ENCODE measurements at places on chromosomes 13 and 19.
A peak's percentile ranks its signal among the peaks of the same experiment; 100 is the strongest.

- no peak overlapping the region for H3K4me3 ChIP-seq
- peaks cover 15% of the 10 kb centered on the region for H3K27me3 ChIP-seq
- no peaks in the 10 kb centered on the region for H3K36me3 ChIP-seq
- H3K4me1 ChIP-seq = no peaks in the 10 kb centered on the region
Observed at GRCh38 chr19:54577334-54577733, 3.7 kb downstream of the LILRA2 start.

DNA sequence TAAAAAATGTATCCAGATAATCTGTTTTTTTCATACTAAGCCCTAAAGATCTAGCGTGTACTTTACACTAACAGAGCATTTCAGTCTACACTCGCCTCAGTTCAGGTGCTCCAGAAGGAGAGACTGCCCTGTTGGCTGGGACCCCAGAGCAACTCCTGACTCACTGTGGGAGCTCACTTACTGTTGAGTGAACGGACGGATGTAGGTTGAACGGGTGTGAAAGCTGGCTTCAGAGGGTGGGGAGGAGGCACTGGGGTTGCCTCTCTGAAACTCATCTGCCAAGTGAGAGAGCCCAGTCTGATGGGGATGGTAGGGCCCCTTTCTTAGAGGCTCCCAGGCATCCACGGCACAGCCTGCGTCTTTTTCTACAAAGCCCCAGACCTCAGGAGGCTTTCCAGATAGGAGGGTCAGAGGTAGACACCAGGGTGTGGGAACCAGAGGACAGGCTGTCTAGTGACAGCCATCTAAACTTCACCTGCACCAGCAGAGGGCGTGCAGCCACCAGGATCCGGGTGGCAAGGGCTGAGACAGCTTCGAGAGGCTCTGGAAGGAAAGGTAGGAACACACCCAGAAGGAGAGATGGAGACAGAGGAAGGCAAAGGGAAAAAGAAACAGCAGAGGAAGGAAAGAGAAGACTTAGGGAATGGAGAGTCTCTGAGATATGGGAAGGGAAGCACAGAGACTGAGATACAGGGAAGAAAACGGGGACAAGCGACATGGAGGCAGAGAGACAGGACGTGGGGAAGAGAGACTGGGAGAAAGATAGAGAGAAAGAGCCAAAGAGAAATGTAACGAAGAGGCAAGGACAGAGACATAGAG lies 3.7 kb downstream of the KASH5 start:
- no peak overlapping the region for H3K4me3 ChIP-seq
- no peak overlapping the region for H3K27ac ChIP-seq
- DNase-seq = peak; percentile 76
- H3K4me1 ChIP-seq = peaks cover 5% of the 10 kb centered on the region
- H3K27me3 ChIP-seq = peaks cover 18% of the 10 kb centered on the region

- H3K4me1 ChIP-seq = no peaks in the 10 kb centered on the region
- no peak overlapping the region for H3K4me3 ChIP-seq
- H3K27me3 ChIP-seq = peaks cover 3% of the 10 kb centered on the region
- H3K27ac ChIP-seq = no peak overlapping the region
Observed at GRCh38 chr19:16931306-16931705, 42.5 kb downstream of the F2RL3 start.

DNA sequence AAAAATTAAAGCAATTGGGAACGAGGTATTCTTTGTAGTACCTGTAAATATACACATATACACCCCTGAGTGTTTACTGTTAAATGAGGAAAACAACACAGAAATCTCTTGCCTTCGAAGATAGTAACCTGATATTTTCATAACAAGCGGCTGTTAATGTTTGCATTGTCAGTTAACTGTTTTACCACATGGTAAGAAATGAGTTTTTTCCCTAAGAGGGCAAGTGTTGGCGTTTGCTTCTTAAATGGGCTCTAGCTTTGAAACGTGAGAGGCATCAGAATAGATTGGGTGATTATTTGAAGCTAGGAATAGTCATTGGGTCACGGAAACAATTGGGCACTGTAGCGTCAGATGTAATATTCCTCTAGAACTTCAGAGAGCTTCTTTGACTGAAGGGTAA lies 22.0 kb upstream of the UPF3A start:
- no peak overlapping the region for H3K4me3 ChIP-seq
- peaks cover 34% of the 10 kb centered on the region for H3K36me3 ChIP-seq
- no peak overlapping the region for H3K27ac ChIP-seq
- H3K4me1 ChIP-seq = peaks cover 4% of the 10 kb centered on the region
- DNase-seq = no peak

- no peak for DNase-seq
- no peaks in the 10 kb centered on the region for H3K4me1 ChIP-seq
- peaks cover 4% of the 10 kb centered on the region for H3K27me3 ChIP-seq
- peaks cover 44% of the 10 kb centered on the region for H3K36me3 ChIP-seq
- H3K27ac ChIP-seq = no peak overlapping the region
- H3K4me3 ChIP-seq = no peak overlapping the region
Observed at GRCh38 chr19:19009951-19010350, 23.4 kb downstream of the SUGP2 start.

DNA sequence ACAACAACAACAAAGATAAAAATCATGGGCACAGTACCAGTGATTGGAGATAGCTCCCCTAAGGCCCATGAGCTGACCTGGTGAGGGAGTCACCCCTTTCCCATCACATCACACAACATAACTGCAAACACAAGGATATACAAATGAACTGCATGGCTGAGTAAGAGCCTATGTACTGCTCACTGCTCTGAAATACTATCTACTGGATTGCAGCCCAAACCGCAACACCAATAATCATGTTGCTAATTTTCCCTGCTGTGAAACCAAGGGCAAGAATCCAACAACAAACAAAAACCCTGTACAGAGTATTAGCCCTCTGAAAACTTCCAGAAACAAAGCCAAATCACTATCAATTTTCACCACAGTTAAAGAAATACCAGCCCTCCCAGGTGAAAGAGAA lies 1893.2 kb downstream of the PCDH9 start:
- H3K4me3 ChIP-seq = no peak overlapping the region
- no peak for DNase-seq
- no peak overlapping the region for H3K27ac ChIP-seq
- peaks cover 7% of the 10 kb centered on the region for H3K4me1 ChIP-seq
- peaks cover 2% of the 10 kb centered on the region for H3K27me3 ChIP-seq

DNA sequence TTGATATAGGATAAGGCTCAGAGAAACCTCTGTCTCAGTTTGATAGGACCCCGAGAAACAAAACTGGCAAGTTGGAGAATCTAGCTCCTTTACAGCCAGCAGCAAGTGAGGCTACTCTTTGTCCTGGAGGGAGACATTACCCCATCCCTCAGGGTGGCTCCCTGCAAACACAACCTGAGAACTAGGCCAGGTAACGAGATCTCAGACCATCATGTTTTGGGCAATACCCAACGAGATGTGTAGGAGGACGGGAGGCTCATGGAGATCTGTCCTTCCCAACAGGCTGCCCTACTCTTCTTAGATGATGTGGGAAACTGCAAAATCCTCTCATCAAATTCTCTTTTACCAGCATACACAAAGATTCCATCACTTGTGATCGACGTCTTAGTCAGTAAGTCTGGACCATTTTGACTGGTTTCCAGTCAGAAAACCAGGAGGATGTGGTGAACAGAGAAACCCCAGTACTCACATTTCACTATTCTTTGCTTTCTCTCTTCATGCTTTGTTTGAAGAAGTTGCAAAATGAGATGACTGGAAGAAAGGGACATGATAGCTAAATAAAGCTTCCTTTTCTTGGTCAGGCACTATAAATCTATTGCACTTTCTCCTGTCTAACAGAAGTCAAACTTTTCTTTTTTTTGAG lies 6.0 kb upstream of the CTU1 start:
- no peak overlapping the region for H3K4me3 ChIP-seq
- no peak for DNase-seq
- H3K27ac ChIP-seq = no peak overlapping the region
- no peaks in the 10 kb centered on the region for H3K36me3 ChIP-seq
- no peaks in the 10 kb centered on the region for H3K4me1 ChIP-seq

- H3K27ac ChIP-seq = no peak overlapping the region
- H3K4me1 ChIP-seq = no peaks in the 10 kb centered on the region
- H3K4me3 ChIP-seq = no peak overlapping the region
- DNase-seq = no peak
- no peaks in the 10 kb centered on the region for H3K27me3 ChIP-seq
Observed at GRCh38 chr13:73741742-73742141, 392.5 kb downstream of the KLF12 start.

GRCh38 chr19:52599241-52599640 lies 29.2 kb downstream of the ZNF701 start:
- no peak for DNase-seq
- H3K27me3 ChIP-seq = peaks cover 7% of the 10 kb centered on the region
- H3K4me1 ChIP-seq = peaks cover 6% of the 10 kb centered on the region
- no peak overlapping the region for H3K4me3 ChIP-seq
- peaks cover 36% of the 10 kb centered on the region for H3K36me3 ChIP-seq

GRCh38 chr19:52778811-52779210 lies 7.8 kb downstream of the ZNF600 start:
- no peaks in the 10 kb centered on the region for H3K27me3 ChIP-seq
- no peak overlapping the region for H3K27ac ChIP-seq
- H3K36me3 ChIP-seq = no peaks in the 10 kb centered on the region
- no peak overlapping the region for H3K4me3 ChIP-seq
